ENCODE measurements at places on chromosomes 3 and 15.

- no peak for DNase-seq
Measured at GRCh38 chr3:39275963-39276593, 3.8 kb downstream of the CX3CR1 start.

DNA sequence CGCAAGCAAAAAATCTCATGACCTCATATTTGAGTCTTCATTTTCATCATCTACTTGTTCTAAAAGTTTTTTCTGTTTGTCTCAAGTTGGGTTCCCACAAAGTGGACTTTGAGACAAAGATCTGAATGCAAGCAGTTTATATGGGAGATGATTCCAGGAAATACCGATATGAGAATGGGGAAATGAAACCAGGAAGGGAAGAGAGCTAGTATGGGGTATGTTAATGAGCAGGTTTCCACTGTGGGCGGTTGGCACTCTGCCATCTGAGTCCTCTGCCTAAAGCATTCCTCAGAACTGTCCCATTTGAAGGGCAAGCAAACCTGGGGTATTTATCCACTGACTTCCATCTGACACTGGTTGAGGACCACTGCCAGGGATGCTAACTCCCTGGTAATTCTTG, 8.8 kb downstream of the ADPRH start:
- no peak for DNase-seq

DNA sequence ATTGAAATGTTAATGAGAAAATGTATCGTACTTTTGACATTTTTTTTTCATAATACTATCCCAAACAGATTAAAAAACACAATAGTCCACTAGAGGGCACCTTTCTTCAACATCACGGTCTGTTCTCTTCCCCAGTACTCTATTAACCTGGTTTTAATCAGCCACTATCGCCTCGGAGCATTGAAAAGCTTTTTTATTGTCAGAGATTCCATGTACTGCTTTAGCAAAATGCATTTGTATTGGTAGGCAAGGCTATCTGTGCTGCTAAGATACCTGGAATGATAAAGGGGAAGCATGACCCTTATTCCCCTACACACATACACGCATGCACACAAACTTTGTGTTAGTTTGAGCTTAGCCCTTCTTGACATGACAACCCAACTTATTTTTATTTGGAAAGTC, 160.1 kb upstream of the IL12A start:
- peak; percentile 29 for DNase-seq

DNA sequence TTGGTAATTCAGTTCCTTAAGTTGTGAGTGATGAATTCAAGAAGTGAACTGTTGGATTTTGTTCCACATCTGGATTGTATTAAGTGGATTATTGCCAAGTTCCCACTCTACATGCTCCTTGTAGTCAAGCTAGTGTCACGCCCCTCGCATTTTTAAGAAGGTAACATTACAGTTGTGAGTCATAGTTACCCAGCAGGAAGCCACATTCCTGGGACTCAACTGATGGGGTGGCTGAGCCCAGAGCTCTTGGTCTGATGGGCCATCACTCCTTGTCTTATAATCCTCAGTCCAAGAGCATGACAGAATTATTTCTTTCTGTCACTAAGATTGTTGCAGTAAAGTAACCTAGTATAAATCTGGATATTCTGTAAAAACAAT, 102.7 kb downstream of the PTPRG start:
- DNase-seq: no peak

DNA sequence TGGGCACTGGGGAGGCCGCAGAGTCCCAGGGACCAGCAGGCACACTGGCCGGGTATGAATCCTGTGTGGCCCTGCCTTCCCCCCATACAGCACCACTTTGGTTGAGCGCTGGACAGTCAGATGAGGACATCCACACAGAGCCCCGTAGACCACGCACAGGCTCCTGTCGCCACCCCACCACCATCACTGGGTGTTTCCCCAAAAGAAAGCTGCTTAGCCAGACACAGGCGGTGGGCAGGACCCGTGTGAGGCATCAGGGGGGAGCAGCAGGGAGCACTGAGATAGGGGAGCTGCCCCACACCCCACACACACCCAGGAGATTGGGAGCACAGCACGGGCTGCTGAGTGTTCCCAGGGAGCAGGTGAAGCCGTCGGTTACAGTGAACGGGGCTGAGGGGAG, 42.4 kb upstream of the SLC41A3 start:
- DNase-seq: no peak

DNA sequence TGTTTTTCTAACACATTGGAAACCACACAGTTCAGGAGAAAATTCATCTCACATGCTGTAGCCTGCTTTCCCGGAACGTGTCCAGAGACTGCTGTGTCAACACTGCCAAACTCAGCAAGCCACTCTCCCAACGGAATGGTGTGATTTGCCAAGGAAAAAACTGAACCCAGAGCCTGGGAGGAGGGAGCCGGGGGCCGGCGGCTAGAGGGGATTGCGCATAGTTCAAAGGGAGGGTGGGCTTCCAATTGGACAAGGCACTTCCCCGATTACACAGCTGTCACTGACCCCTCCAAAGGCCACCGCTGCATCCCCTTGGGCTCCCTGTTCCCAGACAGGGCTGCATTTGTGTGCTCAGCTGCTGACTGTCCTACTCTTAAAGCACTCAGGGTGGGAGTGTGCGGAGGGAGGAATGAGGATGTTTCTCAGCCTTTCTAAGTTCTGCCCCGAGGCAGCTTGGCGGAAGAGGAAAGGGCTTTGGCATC, 256.2 kb downstream of the ZNF621 start:
- DNase-seq: no peak

DNA sequence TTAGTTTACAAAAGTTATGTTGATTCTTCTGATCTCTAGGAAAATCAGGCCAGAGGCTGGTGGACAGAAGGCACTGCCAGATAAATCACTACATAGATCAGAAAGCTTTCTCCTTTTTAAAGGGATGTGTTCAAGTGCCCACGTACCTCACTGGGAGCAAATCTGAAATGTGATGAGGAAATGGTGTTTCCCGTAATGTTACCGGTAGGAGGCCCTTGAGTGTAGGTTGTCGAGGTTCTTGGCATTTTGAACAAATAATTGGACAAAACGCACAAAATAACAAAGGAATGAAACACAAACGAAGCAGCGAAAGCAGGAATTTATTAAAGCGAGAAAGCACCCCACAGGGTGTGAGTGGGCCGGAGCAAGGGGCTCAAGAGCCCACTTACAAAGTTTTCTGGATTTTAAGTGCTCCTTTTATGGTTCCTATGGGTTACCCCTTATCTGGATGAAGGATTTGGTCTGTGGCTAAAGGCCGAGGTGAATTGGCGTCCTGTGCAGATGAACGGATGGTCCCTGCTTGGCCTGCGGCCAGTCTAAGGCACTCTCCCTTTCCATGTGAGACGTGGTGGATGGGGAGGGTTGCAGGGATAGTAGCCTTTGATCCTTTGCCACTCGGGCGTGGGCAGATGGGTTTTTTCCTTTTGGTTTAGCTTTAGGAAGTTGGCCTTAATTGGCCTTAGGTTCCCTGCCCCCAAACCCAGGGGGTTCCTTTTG, 1.0 kb downstream of the SNX1 start:
- no peak for DNase-seq

DNA sequence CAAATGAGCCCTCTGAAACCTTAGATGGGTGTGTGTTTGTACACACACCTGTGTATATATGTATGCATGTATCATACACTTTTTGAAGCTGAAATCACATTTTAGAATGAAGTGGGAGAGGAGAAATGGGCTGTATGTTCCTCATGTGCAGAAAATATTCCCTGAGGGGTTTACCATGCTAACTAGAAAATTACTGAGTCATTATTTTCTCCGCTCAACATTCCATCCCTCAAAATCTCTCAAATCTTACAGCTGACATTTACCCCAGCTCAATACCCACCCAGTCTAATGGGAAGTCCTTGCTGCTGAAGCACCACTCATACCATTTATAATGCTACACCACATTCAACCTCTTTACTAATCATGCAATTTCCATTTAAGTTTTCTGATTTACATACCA, 138.6 kb downstream of the P2RY1 start:
- DNase-seq: no peak

GRCh38 chr15:30923429-30923828, 19.7 kb downstream of the FAN1 start:
- DNase-seq: no peak

GRCh38 chr3:42024591-42025351, 62.9 kb upstream of the ULK4 start:
- no peak for DNase-seq

DNA sequence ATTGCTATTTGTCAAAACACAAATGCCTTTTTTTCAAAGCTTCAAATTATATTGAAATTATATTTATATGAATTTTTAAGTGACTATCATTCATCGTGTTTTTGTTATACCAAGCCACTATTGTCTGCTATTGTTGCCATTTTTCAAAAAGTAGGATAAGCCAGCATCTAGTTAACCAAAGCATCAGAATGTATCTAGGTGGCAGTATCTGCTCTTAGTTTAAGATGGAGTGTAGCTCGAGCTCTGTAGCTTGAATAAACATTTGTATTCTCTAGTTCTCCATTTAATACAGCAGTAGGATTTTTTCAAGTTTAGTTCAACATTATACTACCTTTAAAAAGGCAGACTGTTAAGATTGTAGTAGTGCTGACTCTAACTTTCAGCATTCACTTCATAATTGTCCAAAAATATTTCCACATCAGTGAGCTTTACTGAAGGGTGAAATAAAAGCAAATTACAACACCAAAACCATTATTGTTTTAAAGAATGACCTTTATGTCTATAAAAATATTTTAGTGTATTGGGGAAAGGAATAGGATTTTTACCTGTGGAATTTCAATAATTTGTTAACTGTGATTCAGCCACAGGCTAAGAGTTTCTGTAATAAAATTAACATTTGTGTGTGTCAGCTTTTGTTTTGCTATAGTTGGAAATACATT, 19.6 kb upstream of the C15orf61 start:
- no peak for DNase-seq

GRCh38 chr3:136750897-136751315, 1.3 kb downstream of the STAG1 start:
- no peak for DNase-seq

- peak; percentile 70 for DNase-seq
Measured at GRCh38 chr15:37765786-37766185, 168.7 kb upstream of the TMCO5A start.

DNA sequence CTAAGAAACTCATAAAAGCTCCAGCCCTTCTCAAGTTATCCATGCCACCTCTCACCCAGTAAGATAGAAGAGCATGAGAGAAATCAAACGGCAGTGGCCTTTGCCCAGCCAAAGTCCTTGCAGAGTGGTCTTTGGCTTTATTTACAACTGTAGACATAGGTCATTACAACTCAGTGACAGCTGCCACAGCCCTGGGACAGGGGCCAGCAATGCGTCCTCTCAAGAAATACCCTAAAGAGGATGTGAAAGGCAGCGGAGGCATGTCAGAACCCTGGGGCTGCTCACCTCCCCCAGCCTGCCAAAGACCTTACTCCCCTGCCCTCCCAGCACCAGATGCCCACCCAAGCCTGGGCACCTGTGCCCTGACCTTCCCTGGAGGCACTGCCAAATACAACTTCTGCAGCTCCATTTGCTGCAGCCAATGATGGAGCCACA, 6.3 kb downstream of the ACAA1 start:
- DNase-seq: no peak

DNA sequence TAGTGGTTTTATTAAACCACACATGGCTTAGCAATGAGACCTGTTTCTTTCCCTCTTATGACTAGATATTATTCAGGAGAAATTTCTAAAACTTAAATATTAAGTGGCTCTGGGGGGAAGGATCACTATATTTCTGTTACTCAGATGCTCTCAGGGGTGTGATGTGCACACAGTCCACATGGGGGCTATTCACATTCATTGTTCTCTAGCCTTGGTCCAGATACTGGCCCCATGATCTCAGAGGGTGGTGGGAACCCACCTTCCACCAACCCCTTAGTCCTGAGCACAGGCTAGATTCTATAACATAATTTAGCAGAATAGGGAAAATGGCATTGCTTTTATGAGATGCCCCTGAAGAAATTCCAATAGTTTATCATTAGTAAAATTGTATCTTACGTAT, 149.0 kb upstream of the ST8SIA2 start:
- DNase-seq: no peak

DNA sequence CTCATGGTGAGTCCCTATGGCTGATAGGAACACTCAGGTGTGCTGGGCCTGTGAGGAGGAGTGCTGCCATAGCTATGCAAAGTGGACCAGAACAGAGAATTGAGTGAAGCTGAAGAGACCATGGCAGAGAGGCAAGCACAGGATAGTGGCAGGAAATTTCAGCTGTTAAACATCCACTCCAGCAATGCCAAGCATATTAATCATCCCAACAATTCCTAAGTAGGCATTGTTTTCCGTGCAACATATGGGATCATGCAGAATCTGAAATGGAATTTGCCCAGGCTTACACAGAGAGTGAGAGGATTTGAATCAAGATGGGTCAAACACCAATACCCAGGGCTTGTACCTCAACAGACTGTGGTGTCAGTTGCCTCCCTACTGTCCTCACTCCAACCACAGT, 582.6 kb upstream of the UBE2E2 start:
- no peak for DNase-seq

DNA sequence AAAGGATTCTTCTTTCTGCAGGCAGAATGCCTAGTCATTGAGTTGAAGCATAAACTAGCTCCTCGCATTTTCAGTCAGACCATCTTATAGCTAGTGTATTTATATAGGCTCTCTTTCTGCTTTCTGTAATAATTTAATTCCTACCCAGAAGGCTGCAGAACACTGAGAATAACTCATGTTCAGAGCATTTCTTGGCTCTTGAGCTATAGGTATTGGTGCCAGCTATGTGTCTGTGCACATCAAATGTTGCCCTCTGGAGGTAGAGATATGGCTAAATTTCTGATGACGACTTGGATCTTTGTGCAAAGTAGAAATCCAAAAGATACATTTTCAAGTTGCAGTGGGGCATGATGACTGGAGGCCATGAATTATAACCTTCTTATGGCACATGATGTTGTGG, 336.2 kb upstream of the TPM1 start:
- DNase-seq: no peak

DNA sequence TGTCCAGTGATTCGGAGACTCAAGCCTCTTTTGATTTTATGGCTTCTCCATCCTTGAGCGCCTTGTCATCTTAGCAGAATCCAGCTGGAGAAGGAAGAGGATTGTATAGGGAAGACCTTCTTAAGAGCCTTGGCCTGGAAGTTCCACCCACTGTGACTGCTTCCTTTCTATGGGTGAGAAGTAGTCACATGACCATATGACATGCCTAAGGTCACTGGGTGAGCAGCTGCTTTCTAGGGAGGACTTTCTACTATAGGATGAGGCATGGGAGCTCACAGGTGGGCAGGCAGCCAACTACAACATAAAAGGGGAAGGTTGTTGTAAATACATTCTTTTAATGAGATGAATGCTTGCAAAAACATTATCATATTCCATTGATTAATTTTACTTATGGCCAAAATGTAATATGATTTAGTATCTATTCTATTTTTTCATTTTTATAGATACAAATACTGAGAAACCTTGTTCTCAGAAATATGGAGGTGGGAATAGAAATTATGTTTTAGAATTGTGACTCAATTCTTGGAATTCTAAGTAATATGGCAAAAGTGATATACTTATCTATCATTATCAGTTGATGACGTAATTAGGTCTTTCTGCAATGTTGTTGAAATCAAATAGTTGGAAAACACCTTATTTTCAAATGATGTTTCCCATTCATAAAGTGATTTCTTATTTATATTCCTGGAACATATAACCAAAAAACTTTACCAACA, 53.6 kb upstream of the MINAR1 start:
- DNase-seq: no peak
